ENCODE measurements at places on chromosomes 6 and 20.

GRCh38 chr20:14561741-14562221 is 224.4 kb upstream of the FLRT3 start:
- DNase-seq, result no peak

DNA sequence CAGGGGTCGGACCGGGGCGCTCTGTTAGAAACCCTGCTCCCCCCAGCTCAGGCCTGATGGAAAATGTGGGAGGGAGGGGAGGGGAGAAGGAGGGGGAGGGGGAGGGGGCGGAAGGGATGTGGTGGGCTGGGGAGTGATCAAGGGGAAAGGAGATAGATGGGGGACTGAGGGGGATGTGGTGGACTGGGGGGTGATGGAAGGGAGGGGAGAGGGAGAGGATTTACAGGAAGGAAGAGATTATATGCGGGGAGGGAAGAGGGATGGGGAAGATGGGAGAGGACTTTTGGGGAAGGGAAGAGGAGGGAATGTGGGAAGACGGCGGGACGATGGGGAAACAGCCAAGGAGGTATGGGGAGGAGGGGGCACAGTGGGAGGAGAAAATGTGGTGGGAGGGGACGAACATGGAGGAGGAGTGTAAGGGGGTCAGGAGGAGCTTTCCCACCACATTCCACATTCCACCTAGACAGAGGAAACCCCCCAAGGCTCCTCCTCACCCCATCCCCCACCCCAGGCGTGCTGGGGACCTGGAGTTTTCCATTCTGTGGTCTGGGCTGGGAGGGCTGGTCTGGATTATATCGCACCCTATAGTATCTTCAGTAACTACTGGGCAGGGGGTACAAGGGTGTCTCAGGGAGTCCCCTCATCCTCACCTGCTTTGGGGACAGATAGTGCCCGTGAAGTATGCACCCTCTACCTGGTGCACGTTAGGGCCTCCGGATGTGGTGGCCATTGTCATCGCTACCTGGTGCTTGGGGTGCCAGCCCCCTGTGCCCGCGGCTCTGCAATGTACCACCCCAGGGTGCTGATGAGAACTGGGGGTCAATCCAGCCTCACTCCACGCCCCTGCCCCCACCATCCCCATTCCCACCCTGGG is 578 bp upstream of the PTGIS start:
- no peak for DNase-seq

- DNase-seq, result no peak
Observed at GRCh38 chr6:99348288-99349170, 945 bp downstream of the FAXC start.

DNA sequence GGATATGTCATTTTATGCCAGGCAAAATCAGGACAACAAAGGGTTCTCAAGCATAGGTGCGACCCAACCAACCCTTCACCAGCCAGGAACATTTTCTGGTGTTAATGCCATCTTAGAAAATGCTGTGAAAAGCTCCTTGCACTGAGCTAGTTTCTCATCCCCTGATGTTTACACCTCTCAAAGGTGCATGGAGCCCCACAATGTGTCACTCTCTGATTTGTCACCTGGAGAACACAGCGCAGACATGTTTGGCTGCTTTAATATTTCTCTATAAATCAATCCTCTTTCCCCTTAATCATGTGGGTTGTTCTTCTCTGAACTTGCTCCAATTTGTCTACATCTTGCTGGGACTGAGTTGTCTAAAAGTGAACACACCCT is 244.3 kb downstream of the TSHZ2 start:
- DNase-seq, result no peak

DNA sequence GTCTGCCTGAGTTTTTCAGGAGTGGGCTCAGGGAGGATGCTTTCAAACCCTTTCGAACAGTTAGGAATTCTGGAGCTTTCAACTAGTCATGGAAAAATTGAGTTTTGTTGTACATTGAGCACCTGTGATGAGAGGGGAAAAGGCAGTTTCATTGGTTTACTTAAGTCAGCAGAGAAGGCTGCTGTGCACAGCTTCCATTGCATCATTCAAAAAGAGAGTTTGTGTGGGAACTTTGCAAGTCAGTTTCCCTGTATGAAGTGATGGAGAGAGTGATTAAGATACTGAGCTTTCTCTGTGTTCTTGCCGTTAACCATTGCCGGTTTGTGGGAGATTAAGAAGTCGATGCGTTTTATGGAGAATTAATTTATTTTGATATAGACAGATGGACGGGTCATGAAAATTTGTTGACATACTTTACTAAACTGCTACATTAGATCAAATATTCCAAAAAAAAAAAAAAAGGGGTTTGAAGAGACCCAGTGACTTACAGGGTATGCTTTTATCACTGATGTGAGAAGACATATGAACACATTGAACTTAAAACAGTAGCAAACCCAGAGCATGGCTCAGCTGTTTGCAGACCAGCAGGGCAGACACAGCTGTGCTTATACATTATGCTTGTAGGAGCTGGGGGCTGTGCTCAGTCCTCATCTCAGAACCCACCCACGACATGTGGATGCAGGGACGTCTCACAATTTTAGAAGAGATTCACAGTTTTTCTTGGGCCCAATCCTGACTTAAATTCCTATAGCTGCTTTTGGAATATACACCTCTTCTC is 234.1 kb downstream of the SOX4 start:
- no peak for DNase-seq

DNA sequence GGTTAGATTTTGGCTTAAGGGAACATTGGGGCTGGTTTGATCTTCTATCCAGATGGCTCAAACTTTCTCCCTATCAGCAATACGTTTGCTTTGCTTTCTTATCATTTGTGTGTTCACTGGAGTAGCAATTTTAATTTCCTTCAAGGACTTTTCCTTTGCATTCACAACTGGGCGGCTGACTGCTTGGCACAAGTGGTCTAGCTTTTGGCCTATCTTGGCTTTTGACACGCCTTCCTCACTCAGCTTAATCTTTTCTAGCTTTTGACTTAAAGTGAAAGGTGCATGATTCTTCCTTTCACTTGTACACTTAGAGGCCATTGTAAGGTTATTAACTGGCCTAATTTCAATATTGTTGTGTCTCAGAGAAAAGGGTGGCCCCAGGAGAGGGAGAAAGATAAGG is 254.9 kb downstream of the PLCB1 start:
- DNase-seq, result no peak

- no peak for DNase-seq
Observed at GRCh38 chr6:163463795-163464194, 49.3 kb downstream of the QKI start.

DNA sequence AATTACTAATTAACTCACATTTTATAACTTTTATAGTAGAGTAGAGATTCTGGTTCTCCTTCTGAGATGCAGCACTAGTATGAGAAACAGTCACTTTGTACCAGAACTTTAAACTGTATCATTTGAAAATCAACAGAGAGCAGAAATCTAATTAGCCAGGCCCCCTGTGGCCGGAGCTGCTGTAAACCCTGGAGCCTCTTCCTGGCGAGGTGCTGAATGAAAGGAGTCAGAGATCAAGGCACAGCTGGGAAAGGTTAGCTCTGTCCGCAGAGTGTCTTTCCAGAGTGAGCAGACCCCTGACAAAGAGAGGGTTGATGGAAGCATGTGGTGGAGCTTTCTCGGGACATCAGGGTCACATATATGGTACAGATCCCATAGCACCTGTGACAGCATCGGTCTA is 703.8 kb downstream of the RFPL4B start:
- DNase-seq, result no peak

- DNase-seq, result peak; percentile 98
Observed at GRCh38 chr20:10369723-10370090, 64.3 kb downstream of the MKKS start.

- peak; percentile 81 for DNase-seq
Observed at GRCh38 chr6:149127212-149127611, 190.3 kb upstream of the TAB2 start.

DNA sequence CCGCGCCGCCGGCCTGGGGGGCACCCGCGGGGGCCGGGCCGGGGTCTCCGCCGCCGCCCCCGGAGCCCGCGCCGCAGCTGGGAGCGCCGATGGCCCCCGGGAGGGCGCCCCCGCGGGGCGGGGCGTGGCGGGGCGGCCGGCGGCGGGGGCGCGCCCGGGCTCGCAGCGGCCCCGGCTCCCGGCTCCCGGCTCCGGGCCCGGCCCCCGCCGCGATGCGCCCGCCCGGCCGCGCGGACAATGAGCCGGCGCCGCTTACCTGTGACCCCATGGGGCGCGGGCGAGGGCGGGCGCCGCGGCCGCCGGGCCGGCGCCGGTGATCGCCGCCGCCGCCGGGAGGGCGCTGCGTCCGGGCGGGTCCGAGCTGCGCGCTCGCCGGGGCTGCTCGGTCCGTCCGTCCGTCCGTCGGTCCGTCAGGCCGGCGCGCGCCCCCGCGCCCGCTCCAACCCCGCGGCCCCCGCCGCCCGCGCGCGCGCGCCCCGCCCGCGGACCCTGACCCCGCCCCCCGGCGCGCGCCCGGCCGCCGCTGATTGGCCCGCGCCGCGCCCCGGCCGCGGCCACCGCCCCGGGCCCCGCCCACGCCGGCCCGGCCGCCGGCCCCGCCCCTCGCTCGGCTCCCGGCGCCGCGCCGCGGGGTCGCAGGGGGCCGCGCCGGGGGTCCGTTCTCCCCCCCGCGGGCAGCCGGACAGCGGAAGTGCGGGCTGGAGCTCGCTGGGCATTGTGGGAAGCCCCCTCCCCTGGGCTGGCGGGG is at the start of gene ZBTB46:
ZBTB46 (minus strand) TSS at position 424 of the 748 bp plus-strand sequence. CDS start 40,507 bp downstream, outside the sequence.
- DNase-seq, result peak; percentile 48

DNA sequence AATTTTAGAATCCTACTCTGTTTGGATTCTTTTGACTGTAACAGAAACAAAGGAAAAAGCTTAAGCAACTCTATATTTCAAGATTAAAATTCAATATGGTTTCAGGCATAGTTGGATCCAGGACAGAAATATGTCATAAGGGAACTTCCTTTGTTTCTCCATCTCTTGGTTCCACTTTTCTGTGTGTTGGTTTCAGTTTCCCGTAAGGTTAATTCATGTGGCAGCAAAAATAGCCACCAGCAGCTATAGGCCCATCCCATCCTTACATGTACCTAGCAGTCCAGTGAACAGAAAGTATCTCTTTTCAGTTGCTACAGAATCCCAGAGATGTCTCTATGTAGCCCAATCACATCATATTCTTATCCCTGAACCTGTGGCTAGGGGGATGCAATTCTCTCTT is 8.8 kb upstream of the FAM8A1 start:
- DNase-seq, result no peak

DNA sequence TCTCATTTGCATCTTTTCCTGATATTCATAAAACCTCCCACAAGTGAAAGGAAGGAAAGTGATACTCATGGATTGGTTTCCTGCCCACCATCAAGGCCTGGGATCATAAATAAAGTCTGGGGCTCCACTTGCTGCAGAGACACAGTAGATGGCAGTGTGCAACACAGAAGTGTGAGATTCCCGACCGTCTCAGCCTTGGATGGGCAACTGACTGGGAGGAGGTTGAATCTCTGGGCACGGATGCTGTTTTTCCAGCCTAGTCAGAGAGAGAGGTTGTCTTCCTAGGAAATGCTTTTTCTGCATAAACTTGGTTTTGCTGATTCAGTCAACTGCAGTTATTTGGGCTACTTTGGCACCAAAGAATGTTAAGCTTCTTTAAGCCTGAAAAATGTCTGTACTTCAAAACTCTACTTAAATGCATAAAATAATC is 9.9 kb upstream of the RFPL4B start:
- peak; percentile 87 for DNase-seq

- DNase-seq, result no peak
Observed at GRCh38 chr6:151205721-151206600, 33.8 kb upstream of the AKAP12 start.

- DNase-seq, result no peak
Observed at GRCh38 chr6:6971369-6971768, 136.4 kb upstream of the RREB1 start.

- peak; percentile 30 for DNase-seq
Observed at GRCh38 chr6:44332585-44332984, 9.9 kb upstream of the SPATS1 start.
